ENCODE measurements at places on chromosomes 6 and 20.

DNA sequence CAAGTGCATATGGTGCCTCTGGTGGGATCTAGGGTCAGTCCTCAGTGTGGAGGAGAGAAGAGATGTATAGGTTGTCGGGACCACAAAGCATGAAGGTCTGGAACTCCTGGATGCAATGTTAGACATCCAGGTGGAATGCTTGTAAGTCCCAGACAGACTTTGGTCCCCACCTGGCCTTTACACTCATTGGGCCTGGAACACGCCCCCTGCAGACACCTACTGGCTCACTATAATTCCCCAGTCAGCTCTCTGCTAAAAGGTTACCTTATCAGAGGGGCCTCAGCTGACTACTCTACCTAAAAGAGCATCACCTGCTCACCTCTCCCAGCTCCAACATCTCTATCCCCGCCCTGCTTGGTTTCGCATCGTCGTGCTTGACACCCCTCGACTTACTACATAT is 41.7 kb upstream of the SIRPA start:
- DNase-seq = no peak

DNA sequence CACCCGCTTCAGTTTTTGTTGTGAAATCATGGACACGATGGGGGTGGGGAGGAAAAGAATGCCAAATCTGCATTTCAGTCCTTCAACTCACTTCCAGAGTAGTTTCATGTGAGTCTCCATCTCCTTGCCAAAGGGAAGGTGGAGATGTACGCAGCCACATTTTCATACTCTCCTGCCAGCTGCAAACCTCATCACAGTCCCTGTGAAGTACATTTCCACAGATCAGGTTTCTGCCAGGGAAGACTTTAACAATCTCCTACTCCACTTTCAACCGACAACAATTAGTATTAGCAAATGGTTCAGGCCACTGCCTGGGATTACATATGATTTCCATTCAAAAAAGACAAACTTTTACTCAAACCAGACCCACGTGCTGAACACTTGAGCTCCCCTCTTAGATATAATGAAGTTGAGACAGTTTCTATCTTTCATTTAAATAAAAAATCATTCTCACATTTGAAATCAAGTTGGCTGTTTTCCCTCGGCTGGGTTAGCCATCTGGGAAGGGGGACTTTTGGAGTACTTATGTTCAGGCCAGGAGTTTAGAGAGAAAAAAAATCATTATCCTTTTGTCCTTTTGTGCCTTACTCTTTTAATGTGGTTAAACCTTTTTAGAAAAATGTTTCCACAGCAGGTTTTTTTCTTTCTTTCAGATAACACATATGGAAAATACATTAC is 51.0 kb upstream of the CEP162 start:
- DNase-seq = no peak

DNA sequence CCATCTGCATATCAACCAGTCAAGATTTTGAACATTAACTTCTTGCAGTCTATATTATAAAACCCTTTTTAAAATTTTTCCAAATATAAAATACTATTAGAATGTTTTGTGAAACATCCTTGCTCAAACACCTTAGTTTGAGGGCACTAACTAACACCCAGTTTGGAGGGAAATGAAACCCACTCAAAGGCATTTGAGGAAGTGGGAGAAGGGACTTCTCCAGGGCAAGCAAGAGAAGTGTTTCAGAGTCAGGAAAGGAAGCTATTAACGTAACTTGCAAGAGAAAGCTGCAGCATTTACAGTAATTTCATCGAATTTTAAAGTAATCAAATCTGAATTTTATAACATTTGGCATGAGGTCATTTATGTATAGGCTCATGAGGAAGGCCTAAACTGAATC is 21.3 kb downstream of the MTFR2 start:
- no peak for DNase-seq

GRCh38 chr6:148998704-148999103 is 251.9 kb downstream of the UST start:
- DNase-seq = no peak

DNA sequence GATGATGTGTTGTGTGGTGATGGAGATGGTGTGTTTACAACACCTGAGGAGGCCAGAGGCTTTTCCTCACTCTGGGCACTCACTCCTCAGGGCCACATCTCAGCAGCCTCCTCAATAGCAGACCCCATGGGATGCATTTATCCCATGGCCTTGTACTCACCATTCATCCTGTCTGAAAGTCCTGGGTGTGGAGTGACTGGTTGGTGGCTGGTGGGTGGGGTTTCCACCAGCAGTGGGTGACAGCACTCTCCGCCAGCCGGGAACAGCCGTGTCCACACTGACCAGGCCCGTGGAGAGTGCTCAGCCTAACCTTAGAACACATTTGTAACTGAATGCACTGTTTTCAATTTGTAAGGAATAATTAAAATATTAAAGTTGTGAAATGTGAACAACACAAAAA is 163.4 kb upstream of the AFDN start:
- no peak for DNase-seq

- no peak for DNase-seq
Measured at GRCh38 chr20:33600981-33601380, 61.1 kb upstream of the C20orf144 start.

DNA sequence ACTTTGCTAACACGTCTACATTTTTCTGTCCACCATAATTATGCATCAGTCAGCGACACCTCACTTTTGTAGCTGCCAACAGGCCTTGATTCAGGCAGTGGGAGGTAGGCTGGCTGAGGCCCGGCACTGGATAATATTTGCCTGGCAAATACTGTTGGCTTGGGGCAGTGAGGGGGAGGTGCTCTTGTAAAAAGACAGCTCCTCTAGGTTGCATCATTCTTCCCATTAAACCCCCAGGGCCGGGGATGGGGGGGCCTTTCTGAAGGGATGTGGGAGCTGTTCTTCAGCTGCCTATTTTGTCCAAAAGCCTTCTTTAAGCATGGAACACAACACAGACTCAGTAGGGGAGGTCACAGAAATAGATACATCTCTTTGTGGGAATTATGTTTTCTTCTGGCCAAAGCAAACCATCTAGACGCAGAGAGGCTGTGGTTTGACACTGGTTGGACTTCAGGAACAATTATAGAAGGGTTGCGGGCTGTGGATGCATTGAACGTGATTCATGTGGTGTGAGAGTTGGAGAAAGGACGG is 338.3 kb upstream of the NT5E start:
- no peak for DNase-seq

DNA sequence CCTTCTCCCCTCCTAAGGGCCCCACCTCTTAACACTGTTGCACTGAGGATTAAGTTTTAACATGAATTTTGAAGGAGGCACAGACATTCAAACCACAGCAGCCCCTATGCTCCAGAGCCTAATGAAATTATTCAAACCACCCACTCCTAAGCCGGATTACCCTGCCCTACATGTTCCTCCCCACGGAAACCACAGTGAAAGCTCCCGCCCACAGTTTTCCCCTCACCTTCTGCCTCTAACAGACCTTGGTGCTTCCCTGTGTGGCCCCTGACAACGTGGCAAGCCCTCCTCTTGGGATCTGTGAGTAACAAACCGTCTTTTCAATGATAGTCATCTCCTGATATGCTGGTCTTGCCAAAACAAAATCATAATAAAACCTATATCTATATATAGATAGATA is 74.8 kb downstream of the RIN2 start:
- DNase-seq = no peak

DNA sequence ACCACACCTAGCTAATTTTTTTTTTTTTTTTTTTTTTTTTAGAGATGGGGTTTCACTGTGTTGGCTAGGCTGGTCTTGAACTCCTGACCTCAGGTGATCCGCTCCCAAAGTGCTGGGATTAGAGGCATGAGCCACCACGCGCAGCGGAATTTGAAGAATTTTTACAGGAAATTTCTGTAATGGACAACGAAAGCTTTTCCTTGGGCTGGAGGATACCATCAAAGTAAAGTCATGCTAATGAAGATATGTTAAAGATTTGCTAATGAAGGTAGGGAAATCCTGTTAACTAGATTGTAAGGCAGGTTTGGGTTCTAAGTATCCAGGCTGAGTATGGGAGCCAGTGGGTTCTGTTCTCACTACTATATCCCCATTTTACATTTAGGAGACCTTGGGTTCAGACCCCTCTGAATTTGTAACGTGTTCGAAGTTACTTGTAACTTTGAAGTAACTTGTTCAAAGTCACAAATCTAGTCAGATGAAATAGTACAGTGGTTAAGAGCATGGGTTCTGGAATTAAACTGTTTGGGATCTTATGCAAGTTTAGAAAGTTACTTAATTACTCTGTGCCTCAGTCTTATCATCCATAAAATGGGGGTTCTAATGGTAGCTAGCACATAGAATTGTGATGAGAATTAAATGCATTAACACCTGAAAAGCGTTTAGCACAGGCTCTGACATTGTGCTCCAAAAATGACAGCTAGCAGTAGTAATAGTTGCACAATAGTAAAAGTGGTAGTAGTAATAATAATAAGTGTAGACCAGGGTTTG is 123.4 kb upstream of the GPR6 start:
- DNase-seq = no peak

- no peak for DNase-seq
Measured at GRCh38 chr20:32908334-32909292, 49.9 kb downstream of the EFCAB8 start.

- no peak for DNase-seq
Measured at GRCh38 chr20:4782378-4782772, 60.7 kb downstream of the PRND start.

DNA sequence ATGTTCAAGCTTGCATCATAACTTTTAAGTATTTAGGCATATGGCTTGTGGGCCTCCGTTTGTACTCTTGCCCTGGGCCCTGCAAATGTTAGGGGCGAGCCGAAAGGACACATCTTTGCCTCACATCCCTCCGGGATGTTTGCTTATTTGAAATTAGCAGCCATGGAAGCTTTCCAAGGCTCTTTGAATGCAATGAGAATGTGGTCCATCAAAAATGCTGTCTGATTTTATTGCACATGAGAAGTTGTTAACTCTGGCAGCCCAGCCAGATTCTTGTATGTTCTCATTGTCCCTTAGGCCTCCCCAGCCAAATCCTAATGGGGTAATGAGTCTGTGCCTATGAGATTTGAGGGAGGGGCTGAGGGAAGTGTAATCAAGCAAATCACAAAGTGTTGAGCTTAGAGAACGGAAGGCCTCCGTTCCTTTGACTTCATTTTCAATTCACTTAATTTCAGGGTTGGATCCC is 261.2 kb upstream of the MARCKS start:
- no peak for DNase-seq

DNA sequence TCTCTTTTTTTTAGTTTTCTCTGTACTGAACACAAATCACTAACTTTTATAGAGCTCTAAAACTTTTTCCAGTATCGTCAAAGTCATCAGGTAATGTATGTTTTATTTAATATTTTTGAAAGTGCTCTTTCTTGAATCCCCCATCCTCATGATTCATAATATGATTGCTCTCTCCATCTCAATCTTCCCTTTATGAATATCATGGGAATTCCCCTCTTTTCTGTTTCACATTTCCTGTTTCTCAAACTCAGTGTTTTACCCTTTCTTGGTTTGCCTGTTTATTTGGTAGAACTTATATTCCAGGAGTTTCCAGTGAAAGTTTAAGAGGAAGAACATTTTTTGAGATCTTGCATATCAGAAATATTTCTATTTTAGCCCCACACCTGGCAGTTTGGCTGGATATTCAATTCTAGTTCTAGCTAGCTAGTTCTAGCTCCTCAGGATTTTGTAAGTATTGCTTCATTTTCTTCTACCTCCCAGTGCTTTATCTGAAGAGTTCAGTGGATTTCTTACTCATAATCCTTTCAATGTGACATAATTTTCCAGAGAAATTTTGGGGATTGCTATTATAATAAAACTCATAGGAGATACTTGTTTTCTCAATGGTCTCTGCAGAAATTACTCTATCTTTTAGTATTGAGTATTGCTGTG is 6.1 kb upstream of the C6orf58 start:
- DNase-seq = no peak

DNA sequence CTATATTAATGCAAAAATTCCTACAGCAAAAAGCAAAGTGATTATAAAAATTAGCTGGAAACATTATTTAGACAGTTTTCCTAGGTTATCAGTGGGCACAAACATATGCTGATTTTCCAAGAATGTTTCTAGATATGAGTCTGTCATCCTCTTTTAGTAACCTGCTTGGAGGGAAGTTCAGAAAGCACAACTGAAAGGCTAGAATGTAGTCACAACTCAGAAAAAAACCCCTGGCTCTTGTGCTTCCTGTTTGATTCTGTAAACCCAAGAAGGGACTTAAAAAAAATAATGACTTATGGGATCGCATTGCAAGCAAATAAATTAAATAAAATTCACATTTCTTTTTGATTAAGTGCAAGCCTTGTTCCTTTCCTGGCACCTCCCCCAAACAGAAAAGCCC is 708.4 kb upstream of the EPHA7 start:
- no peak for DNase-seq

DNA sequence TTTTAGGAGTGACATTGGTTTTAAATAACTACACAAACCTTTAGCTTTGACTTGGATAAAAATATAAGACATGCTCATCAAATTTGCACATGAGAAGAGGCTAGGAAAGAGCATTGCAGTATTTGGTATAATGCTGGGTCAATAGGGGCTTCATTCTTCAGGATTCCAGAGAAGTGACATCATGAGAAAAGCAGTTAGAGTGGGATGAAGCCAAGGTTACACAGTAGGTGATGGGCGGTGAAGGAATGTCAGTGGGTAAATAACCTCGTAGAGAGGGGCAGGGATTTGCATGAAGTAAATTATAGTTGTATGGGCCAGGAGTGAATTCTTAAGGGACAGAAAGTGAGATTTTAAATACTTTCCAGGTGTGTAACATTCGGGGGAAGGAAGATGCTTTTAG is 216.2 kb downstream of the RFPL4B start:
- no peak for DNase-seq

GRCh38 chr6:156866220-156867015 is 89.2 kb downstream of the ARID1B start:
- no peak for DNase-seq

GRCh38 chr6:144758602-144759001 is 473.5 kb downstream of the UTRN start:
- DNase-seq = no peak

GRCh38 chr6:17159240-17159639 is 57.4 kb downstream of the STMND1 start:
- no peak for DNase-seq

DNA sequence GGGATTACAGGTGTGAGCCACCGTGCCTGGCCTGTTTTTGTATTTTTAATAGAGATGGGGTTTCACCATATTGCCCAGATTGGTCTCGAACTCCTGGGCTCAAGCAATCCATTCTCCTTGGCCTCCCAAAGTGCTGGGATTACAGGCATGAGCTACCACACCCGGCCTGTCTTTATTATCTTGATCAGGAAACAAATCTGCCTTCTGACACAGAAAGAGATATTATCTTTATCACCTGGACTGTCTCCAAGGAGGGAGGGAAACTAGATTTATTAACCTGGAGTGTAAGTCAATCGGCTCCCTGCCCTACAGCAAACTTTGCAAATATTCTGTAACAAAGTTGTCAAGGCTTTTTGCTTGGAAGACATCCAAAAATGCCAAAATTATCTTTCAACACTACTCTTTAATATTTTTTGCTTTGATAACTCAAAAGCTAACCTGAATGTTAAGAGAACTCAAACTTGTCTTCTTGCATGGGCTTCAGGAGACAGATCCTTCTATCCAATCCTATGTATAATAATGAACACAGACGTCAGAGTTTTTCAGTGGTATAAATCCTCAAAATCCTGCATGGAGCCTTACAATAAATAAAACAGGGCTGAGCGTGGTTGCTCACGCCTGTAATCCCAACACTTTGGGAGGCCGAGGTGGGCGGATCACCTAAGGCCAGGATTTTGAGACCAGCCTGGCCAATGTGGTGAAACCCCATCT is 85.0 kb upstream of the LOC128125822 start:
- no peak for DNase-seq

All from GDM1 (cell line).